Activated T-helper 2 cell treated with anti-CD3 and anti-CD28 coated beads, Interferon-gamma antibody, Interleukin-2, Interleukin-4, amounts not matched to agents 10 μg/mL and 5 μg/mL and 100 μg/mL, durations not matched to agents 14 hours and 24 hours and 36 hours (primary cell): ENCODE measurements at places on chromosomes 1 and 21. TPM values are rescaled to one million over a fixed set of nuclear protein-coding genes. Genes with fewer than 3 reads are reported as not detected.

The SRM gene
- 230 and 233 TPM in 2 replicates for total RNA-seq

- DNase-seq = no peak
Measured at GRCh38 chr1:160838888-160839287, 23.8 kb downstream of the CD244 start.

DNA sequence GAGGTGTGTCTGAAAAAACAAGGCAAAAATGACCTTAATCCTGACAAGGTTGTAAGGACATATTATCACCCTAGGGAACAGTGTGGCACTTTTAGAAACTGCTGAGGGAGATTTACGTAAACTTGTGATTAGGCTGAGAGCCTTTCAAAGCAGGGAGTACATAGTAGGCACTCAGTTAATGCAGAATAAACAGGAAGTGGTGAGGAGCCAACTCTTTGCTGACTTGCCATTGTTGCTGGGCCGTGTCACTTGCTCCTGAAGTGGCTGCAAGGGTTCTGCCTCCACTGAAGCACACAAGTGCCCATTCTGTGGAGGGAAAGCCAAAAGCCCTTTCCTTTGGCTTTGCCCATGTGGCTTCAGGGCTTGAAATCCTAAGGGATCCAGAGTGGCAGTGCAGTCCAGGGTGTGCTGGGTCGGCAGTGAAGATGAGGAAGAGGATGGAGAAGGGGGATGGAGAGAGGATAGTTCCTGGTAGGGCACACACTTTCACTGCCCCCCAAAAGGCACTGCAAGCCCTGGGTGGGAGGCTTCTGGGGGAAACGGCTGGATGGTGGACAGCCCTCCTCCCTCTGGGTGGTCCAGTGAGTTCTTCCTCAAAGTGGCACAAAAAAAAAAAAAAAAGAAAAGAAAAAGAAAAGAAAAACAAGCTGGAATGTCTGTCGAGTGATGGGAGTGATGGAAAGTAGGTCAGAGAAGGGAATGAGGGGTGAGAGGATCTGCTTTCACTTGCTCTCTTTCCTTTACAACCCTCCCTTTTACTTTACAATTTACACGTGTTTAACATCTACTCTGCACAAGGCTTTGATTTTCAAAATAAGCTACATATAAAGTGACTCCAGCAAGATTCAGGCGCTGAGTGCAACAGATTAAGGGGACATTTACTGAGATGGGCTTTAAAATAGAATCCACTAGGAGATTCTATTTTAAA lies 13.7 kb upstream of the RHEX start:
- no peak for DNase-seq

The EPB41 gene
- 62.6 and 68.0 TPM in 2 replicates for total RNA-seq

The HES3 gene
- total RNA-seq = not detected in 2 replicates

DNA sequence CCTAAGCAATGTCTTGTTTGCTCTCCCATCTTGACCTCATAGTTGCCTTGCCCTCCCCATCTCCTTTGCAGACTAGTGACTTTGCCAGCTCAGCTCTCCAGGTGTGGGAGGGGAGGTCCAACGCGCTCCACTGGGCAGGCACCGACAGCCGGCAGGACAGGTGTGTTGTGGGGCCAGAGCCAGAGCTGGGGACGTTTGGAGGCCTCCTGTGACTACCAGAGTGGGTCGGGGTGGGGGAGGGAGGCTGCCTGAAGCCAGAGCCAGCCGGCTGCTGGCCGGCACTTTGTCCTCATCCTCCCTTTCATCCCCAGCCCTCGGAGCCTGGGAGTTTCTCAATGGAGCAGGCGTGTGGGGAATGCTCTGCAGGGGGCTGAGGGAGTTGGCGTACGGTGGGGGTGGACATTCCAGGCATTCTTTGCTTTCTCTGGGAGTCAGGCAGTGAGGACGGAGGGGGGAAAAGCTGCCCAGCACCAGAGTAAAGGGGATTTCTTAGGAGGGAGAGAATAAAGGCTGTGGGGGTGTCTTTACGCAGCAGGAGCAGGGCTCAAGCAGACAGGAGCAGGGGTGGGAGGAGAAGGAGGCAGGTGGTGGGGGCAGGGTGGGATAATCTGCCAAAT lies 20.2 kb downstream of the NUAK2 start:
- no peak for DNase-seq

The SHE gene
- total RNA-seq = 0.05 TPM in 1 of 2 replicates, not detected in the other

DNA sequence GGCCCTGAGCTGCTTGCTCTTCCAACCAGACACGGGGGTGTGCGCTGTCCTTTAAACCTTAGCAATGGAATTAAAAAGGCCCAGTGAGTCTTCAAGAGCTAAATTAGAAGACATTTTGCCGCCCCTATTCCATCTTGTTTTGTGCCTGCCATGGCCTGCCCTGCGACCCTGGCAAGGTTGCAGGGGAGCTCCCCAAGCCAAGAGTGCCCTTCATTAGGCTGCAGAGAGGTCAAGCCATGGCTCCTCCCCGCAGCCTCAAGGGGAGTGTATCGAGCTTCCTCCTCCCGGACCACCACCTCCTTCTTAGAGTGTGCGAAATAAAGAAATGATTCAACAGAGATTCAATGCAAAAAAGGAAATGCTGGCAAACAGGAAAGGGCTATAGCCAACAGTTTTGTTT lies 256.2 kb downstream of the DYRK1A start:
- DNase-seq = no peak

DNA sequence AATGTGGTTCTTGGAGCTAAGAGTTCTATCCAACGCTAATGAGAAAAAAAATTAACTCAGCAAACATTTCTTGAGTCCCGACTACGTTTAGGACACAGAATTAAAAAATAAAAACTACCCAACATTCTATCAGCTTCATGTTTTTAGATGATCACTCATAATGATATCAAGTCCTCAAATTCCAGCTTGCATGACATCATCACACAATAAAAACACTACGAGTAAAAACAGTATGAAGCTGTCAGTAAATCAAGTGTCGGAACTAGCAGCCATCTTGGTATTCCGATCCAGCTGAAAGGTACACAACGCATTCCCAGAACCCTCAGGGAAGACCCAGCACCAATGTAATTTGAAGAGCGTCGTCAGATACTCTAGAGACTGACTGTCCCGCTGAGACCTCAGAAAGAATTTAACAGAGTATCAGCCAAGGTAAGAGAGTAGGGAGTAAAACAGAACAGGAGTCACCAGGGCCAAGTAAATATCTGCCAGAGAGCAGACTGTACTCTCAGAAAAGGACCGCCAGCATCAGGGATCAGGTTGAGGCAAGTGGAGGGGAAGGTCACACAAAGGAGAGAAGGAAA lies 57.0 kb downstream of the NRIP1 start:
- no peak for DNase-seq

DNA sequence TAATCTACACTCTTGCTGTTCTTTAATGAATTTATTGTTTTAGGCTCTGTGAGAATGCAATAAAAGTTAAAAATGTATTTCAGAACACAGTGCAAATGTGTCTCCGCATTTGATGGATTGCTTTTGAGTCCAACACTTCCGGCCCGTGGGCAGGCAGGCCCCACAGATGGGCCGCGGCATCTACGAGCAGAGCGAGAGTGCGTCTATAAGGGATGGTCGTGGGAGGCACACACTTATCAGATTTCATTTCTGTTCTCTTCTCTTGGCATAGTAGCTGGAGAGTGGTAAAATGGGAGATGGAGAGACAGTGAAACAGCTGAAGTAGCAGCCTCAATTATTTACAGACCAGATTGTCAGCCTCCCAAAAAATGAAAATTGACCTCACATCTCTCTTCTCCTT lies 134.2 kb downstream of the NAV1 start:
- DNase-seq = no peak
